ENCODE measurements at places on chromosomes 6 and 20. TPM values are rescaled to one million over a fixed set of nuclear protein-coding genes. Genes with fewer than 3 reads are reported as not detected.

The METTL24 gene
- total RNA-seq = 10.0 TPM

The CLDN20 gene
- not detected for total RNA-seq

The FHL5 gene
- total RNA-seq = 0.14 TPM

The SPATS1 gene
- not detected for total RNA-seq

The SRMS gene
- not detected for total RNA-seq

The B3GAT2 gene
- total RNA-seq = 1.7 TPM

The SLC26A8 gene
- not detected for total RNA-seq

The RALGAPB gene
- 39.6 TPM for total RNA-seq

The FNDC11 gene
- 0.52 TPM for total RNA-seq

The GHRH gene
- total RNA-seq = 3.9 TPM

The FLRT3 gene
- 75.7 TPM for total RNA-seq

The TCF15 gene
- total RNA-seq = 0.94 TPM

The RAB32 gene
- total RNA-seq = 19.1 TPM

The BTNL2 gene
- total RNA-seq = not detected

The GLP1R gene
- total RNA-seq = 1.6 TPM

The CCM2L gene
- 0.19 TPM for total RNA-seq

The HMGCLL1 gene
- total RNA-seq = 1.9 TPM

The CST2 gene
- 2.6 TPM for total RNA-seq

The ABHD12 gene
- total RNA-seq = 68.9 TPM

The TRIM15 gene
- total RNA-seq = 1.4 TPM

All from type B pancreatic cell (in vitro differentiated cells).